Bone marrow (tissue), 2 donors: ENCODE measurements at places on chromosomes 3 and 15.
A peak's percentile ranks its signal among the peaks of the same experiment; 100 is the strongest.

DNA sequence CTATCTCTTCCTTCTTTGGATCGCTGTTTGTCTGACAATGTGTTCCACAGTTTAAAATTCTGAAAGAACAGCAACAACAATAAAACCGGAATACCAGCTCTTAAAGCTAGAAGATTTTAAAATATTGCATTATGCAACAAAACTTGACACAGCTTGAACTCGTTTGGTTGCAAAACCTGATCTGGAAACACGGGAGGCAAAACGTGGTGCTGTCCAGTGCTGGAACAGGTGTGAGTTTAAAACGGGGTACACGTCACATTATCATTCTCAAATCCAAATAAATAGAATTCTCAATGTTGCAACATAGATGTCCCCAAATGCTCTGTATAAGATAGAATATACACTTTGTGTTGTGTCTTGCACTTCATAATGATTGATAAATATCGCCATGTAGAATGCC is 110.9 kb upstream of the LYSMD4 start:
- DNase-seq: no peak

- no peak for DNase-seq
Observed at GRCh38 chr3:133119176-133119575, 81.0 kb downstream of the TMEM108 start.

GRCh38 chr15:33678602-33679001 is 289.7 kb upstream of the CHRM5 start:
- DNase-seq: no peak

GRCh38 chr3:183122257-183122932 is 23.1 kb upstream of the MCCC1 start:
- peak; percentile 50 for DNase-seq

DNA sequence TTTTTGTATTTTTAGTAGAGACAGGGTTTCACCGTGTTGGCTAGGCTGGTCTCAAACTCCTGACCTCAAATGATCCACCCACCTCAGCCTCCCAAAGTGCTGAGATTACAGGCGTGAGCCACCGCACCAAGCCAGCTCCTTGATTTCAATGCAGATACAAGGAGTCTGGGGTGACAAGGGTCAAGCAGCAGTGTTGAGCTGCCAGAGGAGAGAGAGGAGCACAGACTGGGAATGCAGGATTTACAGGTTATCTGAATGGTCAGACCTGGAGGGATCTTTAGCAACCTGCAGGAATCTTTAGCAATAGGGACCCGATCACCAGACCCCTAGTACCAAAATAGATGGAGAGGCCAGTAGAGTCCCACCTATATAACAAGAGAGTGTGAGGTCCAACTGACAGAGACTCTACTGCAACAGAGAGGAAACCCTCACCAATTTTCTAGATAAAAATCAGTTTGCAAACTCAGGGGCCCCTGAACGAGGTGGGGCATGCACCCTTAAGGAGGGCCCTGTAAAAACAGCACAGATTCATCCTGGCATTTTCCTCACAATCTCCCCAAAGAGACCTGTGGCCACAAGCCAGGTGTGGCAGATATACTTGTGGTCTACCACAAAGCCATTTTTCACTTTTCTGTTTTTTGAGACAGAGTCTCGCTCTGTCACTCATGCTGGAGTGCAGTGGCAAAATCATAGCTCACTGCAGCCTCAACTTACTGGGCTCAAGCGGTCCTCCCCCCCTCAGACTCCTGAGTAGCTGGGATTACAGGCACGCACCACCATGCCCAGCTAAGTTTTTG is 10.7 kb upstream of the SHISA5 start:
- DNase-seq: no peak

- DNase-seq: no peak
Observed at GRCh38 chr3:50303013-50303815, at the start of gene HYAL1. HYAL1 (minus strand) TSS chr3:50303574; CDS start chr3:50302956, 618 bp downstream.

- DNase-seq: no peak
Observed at GRCh38 chr3:152742368-152743347, 92.3 kb upstream of the P2RY1 start.

GRCh38 chr3:159866201-159866746 is 122.4 kb upstream of the IL12A start:
- DNase-seq: no peak

GRCh38 chr3:132966374-132966773 is 71.8 kb upstream of the TMEM108 start:
- DNase-seq: no peak

GRCh38 chr3:80014576-80014975 is 246.8 kb upstream of the ROBO1 start:
- DNase-seq: no peak

DNA sequence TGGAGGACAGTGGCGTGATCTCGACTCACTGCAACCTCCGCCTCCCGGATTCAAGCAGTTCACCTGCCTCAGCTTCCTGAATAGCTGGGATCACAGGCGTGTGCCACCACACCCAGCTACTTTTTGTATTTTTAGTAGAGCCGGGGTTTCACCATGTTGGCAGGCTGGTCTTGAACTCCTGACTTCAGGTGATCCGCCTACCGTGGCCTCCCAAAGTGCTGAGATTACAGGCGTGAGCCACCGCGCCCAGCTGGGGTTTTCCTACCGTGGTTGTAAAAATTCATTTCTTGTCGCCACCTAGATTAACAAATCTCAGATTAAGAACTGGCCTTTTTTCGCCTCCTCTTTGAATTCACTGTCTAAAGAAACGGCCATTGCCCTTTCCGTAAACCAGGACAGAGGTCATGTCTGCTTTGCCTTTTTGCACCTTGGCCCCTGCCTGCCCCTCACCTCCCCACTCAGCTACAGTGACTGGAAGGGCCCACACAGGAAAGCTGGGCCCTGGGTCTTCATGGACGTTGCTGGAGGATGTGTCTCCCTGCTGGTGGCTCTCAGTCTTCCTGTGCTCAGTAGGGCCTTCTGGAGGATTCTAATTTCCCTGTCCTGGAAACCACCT is 17.2 kb downstream of the ZNF710 start:
- no peak for DNase-seq

DNA sequence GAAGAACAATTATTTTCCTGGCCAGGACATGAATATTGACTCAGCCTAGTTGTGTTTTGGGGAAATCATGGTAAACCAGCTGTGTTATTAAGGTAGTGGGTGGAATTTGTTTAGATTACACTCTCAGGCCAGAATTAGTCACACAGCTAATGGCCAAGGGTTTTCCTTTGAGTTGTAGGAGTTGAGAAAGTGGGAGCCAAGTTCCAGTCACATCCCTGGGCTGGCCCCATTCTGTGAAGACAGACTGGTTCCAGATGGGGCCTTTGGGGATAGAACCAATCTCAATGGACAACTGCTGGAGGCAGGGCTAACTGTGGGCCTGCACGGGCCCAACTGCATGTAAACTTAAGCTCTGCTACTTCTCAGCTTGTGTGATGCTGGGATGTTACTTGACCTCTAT is 1.4 kb upstream of the RASL12 start:
- DNase-seq: no peak

- DNase-seq: peak; percentile 39
Observed at GRCh38 chr3:123552095-123552714, 32.6 kb downstream of the HACD2 start.

DNA sequence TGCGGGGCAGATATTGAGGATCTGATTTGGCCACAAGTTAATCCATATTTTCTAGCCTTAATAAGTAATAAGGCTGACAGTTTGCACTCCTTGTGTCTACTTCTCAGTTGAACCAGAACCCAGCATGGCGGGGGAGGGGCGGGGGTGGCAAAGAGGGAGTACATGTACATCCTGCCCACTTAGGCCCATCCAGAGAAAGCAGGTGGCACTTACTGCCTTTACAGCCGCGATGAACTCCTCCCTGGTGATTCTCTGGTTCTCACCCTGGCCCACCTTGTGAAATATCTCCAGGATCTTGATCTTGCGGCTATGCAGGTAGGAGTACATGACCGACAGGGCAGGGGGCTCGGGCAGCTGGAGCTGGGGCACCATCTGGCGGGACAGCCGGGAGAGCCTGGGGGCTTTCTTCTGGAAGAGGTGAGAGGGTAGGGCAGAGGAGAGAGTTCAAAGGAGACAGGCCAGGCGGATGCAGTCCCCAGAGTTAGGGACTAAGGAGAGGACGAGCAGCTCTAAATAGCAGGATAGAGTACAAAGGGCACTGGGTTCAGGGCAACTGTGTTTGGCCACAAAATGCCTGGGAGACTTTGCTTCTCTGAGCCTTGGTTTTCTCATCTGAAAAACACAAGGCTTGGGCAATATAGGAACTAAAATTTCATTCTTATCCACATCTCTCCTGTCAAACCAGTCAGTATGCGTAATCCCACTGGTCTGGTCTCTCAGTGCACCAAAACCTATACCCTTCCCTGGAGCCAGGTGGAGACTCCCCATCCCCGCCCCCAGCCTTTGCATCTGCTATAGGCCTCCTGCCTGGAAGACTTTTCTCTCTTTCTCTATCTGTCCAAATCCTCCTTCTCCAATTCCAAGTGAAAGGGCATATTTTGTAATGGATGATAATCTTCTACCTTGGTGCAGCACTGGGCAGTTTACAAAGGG is 10.1 kb downstream of the EFCAB12 start:
- no peak for DNase-seq

DNA sequence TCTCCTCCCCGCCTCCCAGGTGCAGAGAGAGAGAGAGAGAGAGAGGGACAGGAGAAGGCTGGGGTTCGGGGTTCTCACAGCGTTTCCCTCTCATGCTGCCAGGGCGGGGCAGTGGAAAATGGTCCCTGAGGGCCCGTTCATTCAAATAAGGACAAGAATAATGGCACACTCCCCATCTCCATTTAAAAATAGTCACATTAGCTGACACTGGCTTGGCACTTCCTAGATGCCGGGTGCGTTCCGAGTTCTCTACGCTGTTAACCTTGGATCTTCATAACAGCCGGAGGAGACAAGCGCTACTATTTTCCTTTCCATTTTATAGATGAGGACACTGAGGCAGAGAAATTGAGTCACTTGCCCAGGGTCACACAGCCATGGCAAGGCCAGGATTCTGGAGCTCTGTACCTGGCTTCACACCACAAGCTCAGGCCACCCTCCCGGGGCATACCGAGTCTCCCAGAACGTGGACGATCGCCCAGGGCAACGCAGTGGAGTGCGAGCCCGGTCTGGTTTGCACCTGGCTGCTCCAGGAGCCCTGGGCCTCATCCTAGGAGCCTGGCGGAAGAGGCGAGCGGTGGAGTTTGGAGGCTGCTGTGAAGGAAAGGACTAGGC is 608 bp upstream of the SLC6A6 start:
- DNase-seq: no peak

GRCh38 chr3:49248840-49249227 is 28.2 kb downstream of the C3orf62 start:
- no peak for DNase-seq

DNA sequence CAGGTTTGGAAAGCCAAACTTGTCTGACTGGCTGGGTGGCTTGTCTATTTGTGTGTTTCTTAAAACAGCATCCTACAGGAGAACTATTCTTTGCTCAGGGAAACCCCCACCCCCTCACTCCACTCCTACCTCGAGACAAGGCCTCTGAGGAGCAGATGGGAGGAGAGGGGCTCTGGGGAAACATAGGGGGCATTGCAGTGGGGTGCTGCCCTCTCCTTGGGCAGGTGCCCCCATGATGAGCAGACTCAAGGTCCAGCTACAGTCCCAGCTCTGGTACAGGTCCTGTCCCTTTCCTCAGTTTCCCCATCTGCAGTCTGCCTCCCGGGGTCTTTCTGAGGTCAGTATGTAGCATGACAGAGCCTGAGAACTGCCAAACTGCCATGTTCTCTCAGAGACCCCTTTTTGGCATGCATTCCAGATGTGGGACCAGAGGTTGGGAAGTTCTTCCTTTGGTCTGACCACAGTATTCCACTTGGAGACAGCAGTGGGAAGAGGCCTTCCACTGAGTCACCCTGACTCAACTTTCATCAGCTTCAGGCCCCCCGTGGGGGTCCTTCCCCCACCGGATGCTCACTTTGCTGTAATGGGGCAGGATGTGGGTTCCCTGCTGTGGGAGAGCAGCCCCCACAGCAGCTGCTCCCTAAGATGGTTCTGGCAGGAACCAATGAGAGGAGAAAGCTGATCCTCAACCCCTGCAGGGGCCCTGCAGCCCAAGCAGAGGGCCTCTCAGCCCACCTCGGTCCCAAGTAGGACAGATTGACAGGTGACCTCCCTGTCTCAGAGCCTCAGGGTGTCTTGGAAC is 32.3 kb upstream of the CYP11A1 start:
- DNase-seq: no peak

DNA sequence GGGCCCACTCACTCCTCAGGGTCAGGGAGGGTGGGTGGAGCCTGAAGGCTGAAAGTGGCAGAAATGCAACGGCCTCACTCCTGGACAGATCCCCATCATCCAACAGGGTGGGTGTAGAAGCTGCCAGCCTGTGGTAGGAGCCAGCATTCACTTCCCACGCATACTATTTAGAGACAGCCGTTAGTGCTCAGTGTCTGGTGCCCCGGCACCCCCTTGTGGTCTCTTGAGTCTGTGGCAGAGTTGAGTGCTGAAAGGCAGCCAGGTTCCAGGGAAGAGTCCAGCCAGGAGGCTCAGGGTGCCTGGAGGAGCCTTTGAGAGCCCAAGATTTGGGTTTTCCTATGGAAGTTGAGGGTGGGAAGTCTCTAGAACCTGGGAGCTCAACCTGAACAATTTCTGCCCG is 2.1 kb upstream of the GNAT1 start:
- no peak for DNase-seq

DNA sequence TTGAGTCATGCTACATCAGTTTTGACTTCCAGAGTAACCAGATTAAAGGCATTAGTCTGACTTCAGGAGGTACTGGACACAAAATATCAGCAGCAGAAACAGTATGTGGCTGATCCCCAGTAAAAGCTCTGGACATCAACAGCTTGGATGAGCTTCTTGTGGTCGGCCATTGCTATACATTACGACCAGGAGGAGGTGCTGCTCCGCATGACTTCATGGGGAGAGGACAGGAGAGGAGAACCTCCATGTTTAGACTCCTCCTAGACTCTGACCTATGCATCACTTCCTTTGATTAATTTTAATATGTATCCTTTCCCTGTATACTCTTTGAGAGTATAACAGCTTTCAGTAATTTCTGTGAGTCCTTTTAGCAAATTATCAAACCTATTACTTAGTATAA is 285.6 kb upstream of the ARHGEF26 start:
- no peak for DNase-seq

DNA sequence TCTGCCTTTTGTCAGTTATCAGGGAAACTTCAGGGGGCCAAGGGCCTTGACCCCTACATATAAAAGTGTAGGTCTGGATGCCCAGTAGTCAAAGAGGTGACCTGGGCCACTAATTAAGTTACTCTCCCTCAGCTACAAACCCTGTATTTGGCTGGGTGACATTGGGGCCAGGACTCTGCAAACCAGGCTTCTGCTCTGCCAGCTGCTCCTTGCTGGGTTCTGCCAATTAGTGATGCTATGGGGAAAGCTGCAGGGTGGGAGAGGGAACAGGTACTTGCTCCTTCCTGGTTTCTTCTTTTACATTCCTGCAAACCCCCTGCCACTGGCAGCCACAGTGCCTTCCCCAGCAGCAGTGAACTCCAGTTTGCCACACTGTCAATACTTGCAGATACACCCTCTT is 179.2 kb downstream of the CADPS start:
- no peak for DNase-seq

- DNase-seq: no peak
Observed at GRCh38 chr3:194342861-194343560, 8.1 kb downstream of the CPN2 start.
